Stimulated activated CD8-positive, alpha-beta memory T cell treated with anti-CD3 and anti-CD28 coated beads, Interleukin-2, amount 100 ng/mL, for 1 hour (primary cell): ENCODE measurements at places on chromosomes 3 and 15.

DNA sequence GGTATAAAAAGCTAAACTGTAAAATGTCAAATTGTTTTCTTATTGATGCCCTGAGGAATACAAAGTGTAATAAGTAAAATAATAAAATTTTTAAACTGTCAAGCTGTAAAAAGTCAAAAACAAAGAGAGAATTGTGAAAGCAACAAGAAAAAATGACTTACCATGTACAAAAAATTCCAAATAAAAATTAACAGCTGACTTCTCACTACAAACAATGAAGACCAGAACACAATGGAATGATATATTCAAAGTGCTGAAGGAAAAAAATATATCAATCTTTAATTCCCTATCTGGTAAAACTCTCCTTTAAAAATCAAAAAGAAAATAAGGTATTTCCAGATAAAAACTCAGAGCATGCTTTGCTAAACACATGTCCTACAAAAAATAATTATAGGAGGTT is 883.5 kb downstream of the IGSF11 start:
- no peak for DNase-seq

- no peak for DNase-seq
Observed at GRCh38 chr3:78204977-78205376, 1165.1 kb downstream of the ROBO2 start.

- no peak for DNase-seq
Observed at GRCh38 chr3:52872245-52872644, 25.1 kb downstream of the STIMATE start.

DNA sequence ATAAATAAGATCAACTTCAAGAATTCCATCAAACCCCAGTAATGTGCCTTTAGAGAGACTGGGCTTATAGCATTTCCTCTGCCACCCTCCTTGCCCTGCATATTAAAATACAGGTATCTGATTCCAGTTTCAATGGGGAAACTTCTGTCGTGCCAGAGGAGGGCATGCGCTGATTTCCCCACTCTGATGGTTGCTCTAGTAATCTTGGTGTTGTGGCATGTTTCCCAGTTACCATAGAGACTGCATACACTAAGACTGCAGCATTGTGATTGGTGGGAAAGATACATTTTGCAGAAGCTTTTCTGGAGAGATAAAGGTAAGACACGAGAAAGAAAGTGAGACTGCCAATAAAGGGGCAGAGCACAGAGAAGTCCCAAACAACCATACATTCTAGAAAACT is 225.6 kb downstream of the TIGIT start:
- DNase-seq = no peak

- no peak for DNase-seq
Observed at GRCh38 chr15:85821545-85821944, 26.8 kb upstream of the KLHL25 start.

GRCh38 chr15:38424101-38424552 is 29.8 kb upstream of the FAM98B start:
- DNase-seq = no peak

GRCh38 chr3:3625544-3626271 is 173.5 kb upstream of the LRRN1 start:
- no peak for DNase-seq

DNA sequence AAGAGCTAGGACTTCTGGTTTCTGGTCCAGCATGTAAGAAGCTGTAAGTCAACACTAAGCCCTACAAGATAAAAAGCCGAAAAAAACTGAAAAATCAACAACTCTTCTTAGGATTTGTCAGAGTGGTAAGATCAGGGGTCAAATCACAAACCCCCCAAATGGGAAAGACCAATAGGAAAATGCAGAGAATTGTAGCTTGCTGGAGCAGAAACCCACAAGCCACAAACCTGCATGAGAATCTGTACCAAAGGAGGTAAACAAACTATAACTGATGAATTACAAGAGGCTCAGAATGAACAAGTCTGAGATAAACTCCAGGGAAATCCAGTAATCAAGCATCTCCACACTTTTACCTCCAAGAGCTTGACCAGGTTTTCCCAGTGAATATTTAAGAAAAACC is 36.0 kb downstream of the RFX7 start:
- no peak for DNase-seq

DNA sequence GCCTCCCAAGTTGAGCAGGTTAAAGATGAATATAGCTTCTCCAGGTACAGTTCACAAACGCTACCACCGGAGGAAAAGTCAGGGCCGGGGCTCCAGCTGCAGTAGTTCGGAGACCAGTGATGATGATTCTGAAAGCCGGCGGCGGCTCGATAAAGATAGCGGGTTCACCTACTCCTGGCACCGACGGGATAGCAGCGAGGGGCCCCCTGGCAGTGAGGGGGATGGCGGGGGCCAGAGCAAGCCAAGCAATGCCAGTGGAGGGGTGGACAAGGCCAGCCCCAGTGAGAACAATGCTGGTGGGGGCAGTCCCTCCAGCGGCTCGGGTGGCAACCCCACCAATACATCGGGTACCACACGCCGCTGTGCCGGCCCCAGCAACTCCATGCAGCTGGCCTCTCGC is 61.4 kb downstream of the SNRK start:
- DNase-seq = no peak

DNA sequence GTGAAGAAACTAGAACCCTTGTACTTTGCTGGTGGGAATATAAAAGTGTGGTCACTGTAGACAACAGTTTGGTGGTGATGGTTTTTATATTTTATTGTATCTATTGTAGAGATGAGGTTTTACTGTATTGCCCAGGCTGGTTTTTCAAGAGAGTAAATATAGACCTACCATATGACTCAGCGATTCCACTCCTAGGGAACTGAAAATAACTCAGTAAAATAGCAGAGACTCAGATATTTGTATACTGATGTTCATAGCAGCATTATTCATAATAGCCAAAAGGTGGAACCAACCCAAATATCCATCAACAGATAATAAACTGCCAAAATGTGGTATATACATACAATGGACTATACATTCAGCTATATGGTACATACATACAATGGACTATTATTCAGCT is 68.8 kb upstream of the IL12A start:
- DNase-seq = no peak

- DNase-seq = no peak
Observed at GRCh38 chr15:47584316-47584715, 133.0 kb upstream of the SEMA6D start.

GRCh38 chr3:48217449-48217848 is 5.8 kb upstream of the CAMP start:
- DNase-seq = no peak

DNA sequence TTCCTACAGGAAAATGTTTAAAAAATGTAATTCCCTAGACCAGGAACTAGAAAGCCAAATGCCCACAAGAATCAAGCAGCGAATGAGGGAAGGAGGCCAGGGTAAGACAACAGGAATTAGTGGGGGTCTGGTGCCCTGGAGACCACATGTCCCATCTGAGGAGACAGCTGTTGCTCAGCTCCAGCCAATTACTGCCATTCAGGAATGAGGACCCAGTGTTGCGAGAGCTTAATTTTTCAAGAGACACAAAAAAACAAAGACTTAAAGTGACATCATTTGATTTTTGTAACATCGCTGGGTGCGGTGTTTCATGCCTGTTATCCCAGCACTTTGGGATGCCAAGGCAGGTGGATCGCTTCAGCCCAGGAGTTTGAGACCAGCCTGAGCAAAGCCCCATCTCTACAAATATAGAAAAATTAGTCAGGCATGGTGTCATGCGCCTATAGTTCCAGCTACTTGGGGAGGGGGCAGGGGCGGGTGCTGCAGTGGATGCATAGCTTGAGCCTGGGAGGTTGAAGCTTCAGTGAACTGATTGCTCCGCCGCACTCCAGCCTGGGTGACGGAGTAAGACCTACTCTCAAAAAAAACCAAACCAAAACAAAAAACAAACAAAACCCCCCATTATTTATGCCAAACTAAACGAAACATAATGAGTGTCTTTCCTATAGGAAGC is 52.8 kb upstream of the LRIG1 start:
- no peak for DNase-seq

GRCh38 chr3:71087143-71088018 is 496.1 kb downstream of the FOXP1 start:
- DNase-seq = no peak

- no peak for DNase-seq
Observed at GRCh38 chr15:98800437-98801233, 152.3 kb downstream of the IGF1R start.

DNA sequence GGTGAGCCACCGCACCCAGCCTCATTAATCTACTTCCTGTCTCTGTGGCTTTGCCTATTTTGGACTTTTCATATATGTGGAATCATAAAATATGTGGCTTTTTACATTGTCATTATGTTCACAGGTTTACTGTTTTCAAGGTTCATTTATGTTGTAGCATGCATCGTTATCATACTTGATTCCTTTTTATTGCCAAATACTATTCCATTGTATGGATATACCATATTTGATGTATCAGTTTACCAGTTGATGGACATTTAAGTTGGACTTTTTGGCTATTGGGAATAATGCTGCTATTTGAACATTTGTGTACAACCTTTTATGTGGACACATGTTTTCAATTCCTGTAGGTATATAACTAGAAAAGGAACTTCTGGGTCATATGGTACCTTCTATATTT is 14.0 kb downstream of the GXYLT2 start:
- DNase-seq = no peak

GRCh38 chr3:28476194-28476593 is 127.6 kb upstream of the AZI2 start:
- no peak for DNase-seq

DNA sequence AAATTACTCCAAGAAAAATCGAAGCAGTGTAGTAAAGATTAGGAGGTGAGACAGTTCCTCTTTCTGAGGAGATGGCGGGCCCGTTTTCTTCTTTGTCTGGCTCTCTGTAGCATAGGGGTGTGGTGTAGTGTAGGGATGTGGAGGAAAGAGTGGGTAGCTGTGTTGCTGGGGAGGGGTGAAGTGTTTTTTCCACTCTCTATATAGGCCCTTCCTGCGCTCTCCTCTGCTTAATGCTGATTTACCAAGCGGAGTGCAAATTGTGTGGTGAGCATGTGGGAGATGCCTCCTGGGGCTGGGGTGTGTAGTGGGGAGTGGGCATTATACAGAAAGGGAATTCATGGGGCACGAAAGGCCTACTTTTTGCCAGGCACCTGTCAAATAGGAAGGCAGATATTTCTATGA is 94.9 kb downstream of the ST6GAL1 start:
- DNase-seq = no peak

- DNase-seq = no peak
Observed at GRCh38 chr3:167172377-167172776, 207.7 kb downstream of the ZBBX start.

DNA sequence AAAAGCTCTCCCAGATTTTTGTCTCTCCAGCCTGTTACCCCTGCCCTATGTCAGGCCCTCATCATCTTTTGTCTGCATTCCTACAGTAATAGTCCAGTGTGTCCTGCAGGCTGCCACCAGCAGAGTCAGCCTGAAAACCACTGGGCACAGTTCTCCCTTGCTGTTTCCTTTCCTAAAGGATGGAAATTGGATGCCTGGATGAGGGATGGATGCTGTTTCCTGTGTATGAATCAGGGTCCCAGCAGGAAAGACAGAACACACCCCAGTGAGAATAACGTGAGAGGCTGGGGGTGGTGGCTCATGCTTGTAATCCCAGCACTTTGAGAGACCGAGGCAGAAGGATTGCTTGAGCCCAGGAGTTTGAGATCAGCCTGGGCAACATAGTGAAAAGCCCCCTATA is 3.3 kb upstream of the SNX33 start:
- no peak for DNase-seq

GRCh38 chr3:1587426-1587825 is 494.6 kb downstream of the CNTN6 start:
- no peak for DNase-seq

DNA sequence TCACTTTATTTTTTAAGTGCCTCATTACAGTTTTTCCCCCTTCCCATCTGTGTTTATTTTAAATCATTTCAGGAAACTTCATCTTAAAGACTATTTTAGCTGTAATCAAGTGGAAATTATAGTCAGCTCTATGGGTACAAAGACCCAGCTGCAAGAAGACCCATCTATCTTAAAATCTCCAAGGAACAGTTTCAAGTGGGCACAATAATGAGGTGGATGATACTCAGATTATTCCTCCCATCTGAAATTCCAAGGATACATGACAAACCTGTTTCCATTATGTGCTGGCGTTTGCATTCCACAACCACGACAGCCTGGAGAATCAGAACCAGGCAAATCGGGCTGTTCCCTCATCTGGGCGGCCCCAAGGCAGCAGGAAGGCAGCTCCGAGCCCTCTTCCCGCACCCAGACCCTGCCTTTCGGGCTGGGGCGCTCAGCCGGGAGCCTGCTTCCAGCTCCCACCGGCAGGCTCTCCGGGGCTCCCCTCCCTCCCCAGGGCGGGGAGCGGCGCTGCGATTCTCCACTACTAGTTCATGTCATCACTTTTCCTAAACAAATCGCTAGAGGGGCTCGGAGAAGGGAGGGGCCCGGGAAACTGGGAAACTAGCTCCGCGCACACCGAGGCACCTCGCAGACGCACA is at the start of gene MGLL:
MGLL (minus strand) TSS at position 475 of the 641 bp plus-strand sequence; CDS start at position 278, 197 bp downstream.
- DNase-seq = no peak

DNA sequence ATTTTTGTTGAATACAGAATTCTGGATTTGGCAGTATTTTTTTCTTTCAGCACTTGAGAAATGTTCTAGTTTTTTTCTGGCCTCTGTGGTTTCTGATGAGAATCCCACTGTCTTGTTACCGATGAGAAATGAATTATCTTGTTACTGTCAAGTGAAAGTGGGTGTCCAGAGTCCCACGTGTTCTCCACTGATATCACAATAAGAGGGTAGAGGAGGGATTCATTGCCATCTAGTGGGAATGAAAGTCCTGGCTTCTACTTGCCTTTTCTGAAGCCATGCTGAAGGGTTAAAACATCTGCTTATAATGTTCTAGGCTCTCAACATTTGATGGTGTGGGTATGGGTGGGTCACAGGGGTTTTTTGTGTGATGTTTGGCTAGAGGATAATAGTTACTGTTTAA is 66.1 kb downstream of the SEC22A start:
- no peak for DNase-seq

DNA sequence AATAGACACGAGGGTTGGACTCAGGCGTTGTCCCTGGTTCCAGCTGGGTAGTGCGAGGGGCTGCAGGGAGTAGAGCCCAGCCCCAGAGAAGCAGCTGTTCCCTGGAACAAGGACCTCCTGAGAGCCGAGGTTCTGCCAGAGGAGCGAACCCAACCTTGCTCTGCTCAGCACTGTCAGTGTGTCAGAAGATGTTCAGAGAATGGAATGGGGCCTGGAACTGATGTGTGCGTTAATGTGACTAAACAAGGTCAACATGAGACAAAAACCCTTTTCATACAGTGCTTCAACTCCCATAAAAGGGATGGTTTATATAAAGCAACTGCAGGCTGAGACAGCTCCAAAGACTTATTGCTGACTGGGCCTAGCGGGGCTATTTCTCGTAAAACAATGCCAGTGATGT is 35.5 kb upstream of the HACD2 start:
- no peak for DNase-seq

GRCh38 chr3:131762981-131763564 is 260.3 kb upstream of the MRPL3 start:
- no peak for DNase-seq

GRCh38 chr15:98903377-98904018 is 104.1 kb downstream of the PGPEP1L start:
- no peak for DNase-seq

- DNase-seq = no peak
Observed at GRCh38 chr15:39128746-39129145, 452.1 kb upstream of the THBS1 start.
